ENCODE measurements at places on chromosomes 5 and 9.

DNA sequence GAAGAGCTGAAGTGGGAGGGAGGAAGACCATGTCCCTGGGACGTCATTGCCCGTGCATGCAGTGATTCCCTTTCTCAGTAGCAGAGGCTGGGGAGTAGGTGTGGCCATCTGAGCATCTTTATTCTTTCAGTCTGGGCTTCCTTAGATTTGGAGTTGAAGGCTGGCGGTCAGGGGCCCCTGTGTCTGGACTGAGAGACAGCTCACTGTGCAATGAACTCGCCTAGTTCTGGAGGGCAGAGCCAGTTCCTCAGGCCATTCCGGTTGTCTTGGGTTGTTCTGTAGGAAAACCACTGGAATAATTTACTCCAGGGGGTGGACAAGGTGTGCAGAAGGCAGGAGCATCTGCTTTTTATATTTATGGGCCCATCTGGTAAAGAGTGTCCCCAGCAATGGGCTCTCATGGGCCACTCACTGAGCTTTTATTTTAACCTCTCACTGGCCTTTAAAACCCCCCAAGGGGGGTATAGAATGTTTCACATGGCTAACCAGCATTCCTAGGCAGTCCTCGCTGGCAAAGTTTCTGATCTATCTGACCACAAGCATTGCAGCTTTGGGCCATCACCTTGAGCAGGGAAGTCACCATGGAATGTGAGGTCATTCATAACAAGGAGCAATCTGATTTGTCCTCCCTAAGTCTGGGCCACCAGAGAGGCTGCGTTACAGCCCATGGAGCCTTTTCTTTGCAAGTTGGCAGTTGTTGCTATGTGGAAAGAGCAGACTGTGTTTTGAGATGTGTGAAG, 9.2 kb downstream of the STC2 start:
- DNase-seq = no peak

DNA sequence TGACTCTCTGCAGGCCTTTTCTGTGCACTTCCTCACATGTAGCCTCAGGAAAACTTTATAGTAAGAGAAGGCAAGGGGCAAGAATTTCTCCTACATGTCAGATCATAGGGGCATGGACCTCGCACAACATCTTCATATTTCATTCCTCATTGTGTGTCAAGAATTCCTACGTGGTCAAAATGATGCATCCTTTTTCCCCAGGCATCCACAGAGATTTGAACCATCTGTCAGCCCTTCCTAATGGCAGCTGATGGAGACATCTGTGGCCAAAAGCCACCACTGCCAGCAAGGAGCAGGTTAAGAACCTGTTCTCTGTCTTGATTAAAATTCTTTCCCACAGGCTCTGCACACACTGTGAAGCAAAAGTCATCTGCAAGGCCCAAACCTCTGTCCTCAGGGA, 42.5 kb downstream of the MFAP3 start:
- DNase-seq = no peak

DNA sequence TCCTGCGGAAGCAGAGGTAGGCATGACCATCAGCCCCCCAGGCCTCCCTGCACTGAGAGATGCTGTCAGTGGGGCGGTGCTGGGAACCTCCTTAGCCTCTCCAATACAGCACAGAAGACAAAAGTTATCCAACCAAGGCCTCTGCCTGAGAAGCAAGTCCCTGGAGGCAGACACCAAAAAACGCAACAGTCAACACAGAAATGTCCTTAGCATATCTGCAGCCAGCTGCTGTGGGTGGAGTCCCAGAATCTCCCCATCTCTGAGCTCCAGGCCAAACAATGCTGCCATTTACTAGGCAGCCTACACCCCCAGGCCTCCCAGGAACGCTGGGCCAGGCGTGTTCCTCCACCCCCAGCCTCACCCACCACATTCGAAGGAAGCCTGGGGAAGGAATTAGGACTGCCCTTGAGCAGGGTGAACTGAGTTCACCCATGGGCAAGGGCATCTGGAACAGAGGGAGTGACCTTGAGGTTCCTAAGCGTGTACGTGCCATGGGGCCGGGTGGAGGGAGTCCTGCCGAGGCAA, 43.7 kb downstream of the STK10 start:
- DNase-seq = no peak

DNA sequence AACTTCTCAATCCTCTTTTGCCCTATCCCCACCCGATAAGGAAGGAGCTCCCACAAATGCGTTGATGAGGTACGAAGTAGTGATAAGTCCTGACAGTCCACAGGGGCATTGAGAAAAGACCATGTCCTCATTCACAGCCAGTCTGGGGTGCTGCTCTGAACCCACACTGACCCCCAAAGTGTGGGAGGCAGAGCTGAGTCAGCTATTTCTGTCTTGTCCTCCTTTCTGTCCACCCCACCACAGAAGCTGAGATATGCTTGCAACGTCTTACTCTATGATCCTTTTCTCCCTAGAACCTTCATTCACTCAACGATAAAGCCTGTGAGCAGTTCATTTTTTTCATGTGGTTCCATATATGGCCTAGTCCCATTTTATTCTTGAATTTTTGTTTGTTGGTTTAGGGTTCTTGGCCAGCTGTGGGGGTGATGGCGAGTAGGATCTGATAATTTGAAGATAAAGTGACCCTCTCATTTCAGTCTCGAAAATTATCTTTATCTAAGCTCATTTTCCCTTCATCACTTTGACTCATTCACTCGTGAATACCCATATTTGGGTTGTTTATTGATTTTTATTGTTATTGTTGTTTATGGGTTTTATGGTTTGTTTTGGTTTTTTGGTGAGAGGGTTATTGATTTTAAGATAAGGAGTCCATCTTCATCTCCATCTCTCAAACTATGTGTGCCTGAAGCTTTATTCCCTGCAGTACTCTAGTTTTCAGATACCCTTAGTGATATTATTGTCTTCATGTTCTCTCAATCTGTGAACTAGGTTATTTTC, 58.5 kb upstream of the ZNF366 start:
- no peak for DNase-seq

DNA sequence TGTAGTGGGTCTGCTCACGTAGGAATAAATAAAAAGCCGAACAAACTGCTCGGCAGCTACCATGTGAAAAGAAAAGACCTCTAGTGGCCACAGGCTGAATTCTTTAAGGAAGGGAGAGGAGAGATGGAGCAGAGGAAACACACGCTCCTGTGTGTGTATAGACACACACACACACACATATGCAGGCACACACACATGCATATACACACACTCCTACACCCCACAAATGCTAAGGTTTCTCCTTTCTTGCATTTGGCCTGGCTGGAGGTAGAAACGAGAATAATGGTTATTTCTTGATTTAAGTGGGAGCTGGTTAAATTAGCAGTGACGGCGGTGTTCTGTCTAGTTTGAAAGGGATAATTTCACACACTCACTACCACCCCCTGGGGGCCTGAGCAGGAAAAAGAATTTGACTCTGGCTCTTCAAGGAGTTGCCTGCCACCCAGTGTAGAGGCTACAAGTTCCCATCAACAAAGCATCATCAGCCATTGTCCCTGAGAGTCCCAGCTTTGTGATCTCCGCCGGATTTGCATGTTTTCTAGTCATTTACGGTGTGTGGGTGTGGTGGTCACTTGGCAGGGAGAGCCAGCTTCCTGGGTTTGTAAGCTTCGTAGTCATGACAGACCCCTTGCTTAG, at the start of gene INSYN2B:
TSS of gene INSYN2B (minus strand) at position 78 of the 636 bp plus-strand sequence. CDS start 96,597 bp downstream, outside the sequence.
- DNase-seq = peak; percentile 58

DNA sequence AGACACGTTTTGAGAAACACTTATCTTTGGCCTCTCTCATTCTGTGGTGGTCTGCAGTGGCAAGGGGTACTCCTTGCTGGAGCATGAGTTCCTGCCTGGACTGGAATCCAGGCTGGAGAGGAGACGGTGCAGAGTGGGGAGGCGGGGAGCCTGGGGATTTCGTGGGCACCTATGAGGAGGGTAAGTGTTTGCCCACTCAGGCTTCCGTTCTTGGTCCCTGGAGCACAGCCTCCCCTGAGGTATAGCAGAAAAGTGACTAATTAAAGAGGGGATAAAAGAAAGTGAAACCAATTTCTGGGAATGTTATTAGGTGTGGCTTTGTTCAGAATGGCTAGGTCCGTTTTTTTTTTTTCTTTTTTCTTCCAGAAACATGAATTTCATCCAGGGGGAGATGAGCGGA, 90.8 kb downstream of the ARHGAP26 start:
- DNase-seq = no peak

GRCh38 chr9:6444128-6444527, 31.1 kb downstream of the UHRF2 start:
- no peak for DNase-seq

- no peak for DNase-seq
Measured at GRCh38 chr9:109797006-109797405, 17.0 kb downstream of the PALM2AKAP2 start.

DNA sequence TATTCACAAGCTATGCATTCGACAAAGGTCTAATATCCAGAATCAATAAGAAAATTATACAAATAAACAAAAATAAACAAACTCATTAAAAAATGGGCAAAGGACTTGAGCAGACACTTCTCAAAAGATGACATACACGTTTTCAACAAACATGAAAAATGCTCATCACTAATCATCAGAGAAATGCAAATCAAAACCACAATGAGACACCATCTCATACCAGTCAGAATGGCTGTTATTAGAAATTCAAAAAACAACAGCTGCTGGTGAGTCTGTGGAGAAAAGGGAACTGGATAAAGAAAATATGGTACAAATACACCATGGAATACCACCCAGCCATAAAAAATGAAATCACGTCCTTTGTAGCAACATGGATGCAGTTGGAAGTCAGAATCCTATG, 45.1 kb upstream of the PUM3 start:
- peak; percentile 26 for DNase-seq

- DNase-seq = no peak
Measured at GRCh38 chr5:55629815-55630214, 82.3 kb downstream of the SLC38A9 start.

GRCh38 chr9:124124729-124125650, 113.4 kb downstream of the LHX2 start:
- DNase-seq = no peak

DNA sequence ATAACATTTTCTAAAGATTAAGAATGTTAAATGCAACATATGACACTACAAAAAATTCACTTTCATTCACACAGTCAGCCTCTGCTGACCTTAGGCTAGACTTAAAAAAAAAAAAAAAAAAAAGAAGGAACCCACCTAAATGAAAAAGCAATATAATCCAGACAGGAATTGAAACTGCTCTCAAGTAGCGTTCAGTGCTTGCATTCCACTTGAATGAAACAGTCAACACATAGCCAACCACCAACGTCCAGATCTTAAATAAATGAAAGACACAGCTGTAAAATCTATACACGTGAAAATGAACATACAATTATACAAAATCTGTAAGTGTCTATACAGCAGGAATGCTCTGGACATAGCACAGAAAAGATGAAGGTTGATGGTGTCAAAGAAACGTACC, 11.4 kb downstream of the TMEM245 start:
- peak; percentile 49 for DNase-seq

- no peak for DNase-seq
Measured at GRCh38 chr9:136666372-136667213, 3.9 kb downstream of the EGFL7 start.

GRCh38 chr9:70352356-70352755, 62.1 kb downstream of the KLF9 start:
- DNase-seq = no peak

- DNase-seq = no peak
Measured at GRCh38 chr9:129464972-129465833, 155.7 kb downstream of the C9orf50 start.

GRCh38 chr5:86526811-86527348, 90.9 kb upstream of the COX7C start:
- DNase-seq = peak; percentile 7

DNA sequence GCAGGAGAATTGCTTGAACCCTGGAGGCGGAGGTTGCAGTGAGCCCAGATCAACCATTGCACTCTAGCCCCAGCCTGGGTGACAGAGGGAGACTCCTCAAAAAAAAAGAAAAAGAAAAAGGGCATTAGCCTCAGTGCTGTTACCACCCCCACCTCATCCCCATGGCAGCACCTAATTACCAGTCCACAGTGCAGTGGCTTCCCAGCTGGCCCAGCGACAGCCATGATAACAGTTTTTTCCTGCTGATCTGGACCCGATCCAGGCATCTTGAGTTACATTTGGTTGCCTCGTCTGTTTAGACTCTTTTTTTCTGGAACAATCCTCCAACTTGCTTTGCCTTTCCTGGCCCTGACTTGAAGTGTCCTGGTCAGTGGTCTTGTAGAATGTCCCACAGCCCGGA, 24.4 kb downstream of the NCS1 start:
- no peak for DNase-seq

- DNase-seq = peak; percentile 68
Measured at GRCh38 chr5:134555890-134556311, 30.4 kb downstream of the JADE2 start.

- DNase-seq = no peak
Measured at GRCh38 chr5:43006424-43007202, 33.5 kb downstream of the ANXA2R start.

GRCh38 chr5:59193616-59194319, 610.9 kb downstream of the RAB3C start:
- DNase-seq = no peak

Measured in NAMALWA (cell line).